Left lung (tissue), 14 donors: ENCODE measurements at places on chromosomes 3 and 15. TPM values are rescaled to one million over a fixed set of nuclear protein-coding genes. Genes with fewer than 3 reads are reported as not detected.

Gene PTX3
- total RNA-seq = 5.6 TPM

DNA sequence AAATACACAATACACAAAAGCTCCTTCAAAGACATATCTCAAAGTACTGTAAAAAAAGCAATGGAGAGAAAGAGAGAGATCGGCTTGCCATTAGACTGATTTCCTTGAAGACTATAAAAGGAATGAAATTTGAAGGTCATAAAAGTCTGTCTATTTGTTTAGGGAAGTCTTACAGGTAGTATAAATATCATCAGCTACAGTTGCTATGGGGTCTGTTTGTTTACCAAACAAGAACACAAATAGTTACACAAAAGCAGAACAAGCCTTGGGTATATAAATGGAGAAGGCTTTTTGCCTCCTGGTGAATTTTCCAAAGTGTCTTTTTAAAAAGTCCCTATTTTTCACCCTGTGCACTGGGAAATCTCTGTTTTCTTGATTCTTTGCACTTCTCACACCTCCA lies 552.3 kb downstream of the FOXP1 start:
- peak overlapping the region; percentile 36 for H3K27ac ChIP-seq
- no peak overlapping the region for H3K4me3 ChIP-seq
- H3K27me3 ChIP-seq = no peaks in the 10 kb centered on the region
- no peak for DNase-seq

DNA sequence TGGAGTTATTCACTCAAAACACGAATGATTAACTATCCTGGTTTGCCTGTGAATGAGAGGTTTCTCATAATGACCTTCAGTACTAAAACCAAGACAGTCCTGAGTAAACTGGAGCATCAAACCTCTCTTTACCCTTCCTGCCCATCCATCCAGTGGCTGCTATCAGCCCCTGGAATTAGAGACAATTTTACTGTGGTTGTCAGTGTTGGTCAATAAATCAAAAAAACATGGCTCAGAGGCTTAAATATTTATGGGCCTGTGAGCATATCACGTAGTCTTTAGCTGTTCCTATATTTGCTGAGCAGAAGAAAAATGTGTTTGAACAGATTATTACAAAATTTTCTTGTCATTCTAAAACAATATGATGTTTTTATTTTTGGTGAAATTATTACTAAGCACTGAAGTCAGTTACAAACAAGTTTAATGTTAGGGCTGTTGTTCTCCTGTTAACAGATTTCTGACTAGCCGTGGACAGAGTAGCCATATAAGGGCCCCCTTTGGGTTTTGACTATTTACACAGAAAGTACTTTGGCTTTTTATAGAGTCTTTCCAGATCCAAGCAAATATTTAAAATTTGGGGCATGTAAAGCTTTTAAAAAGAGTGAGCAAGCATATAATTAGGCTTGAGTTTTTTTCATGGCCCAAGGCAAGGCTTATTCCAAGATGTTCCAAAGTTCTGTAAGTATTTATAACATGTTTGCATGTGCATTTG lies 580.9 kb downstream of the DIPK2A start:
- H3K36me3 ChIP-seq = no peaks in the 10 kb centered on the region
- H3K4me1 ChIP-seq = no peaks in the 10 kb centered on the region
- no peak overlapping the region for H3K27ac ChIP-seq
- no peak for DNase-seq
- no peak overlapping the region for H3K4me3 ChIP-seq
- no peaks in the 10 kb centered on the region for H3K27me3 ChIP-seq

GRCh38 chr15:35047528-35047927 lies 37.6 kb downstream of the NANOGP8 start:
- H3K27ac ChIP-seq = no peak overlapping the region
- no peak overlapping the region for H3K4me3 ChIP-seq
- no peak for DNase-seq
- H3K4me1 ChIP-seq = no peaks in the 10 kb centered on the region
- H3K27me3 ChIP-seq = no peaks in the 10 kb centered on the region
- no peaks in the 10 kb centered on the region for H3K36me3 ChIP-seq

DNA sequence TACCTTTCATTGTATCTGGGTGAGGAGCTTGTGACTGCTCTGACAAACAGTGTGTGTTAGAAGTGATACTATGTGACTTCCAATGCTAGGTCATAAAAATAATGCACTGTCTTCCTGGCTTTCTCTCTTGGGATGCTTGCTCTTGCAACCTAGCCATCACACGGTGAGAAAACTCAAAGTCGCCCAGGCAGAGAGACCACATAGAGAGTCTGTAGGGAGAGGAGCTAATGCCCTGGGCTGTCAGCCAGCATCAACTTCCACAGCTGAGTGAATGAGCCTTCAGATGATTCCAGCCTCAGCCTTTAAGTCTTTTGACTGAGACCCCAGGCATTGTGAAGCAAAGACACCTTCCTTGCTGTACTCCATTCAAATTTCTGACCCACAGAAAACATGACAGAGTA lies 220.6 kb upstream of the SGO1 start:
- H3K4me1 ChIP-seq = no peaks in the 10 kb centered on the region
- no peak overlapping the region for H3K4me3 ChIP-seq
- no peaks in the 10 kb centered on the region for H3K27me3 ChIP-seq

- peaks cover 8% of the 10 kb centered on the region for H3K4me1 ChIP-seq
- no peak overlapping the region for H3K27ac ChIP-seq
- H3K36me3 ChIP-seq = no peaks in the 10 kb centered on the region
- peaks cover 19% of the 10 kb centered on the region for H3K27me3 ChIP-seq
- DNase-seq = no peak
- H3K4me3 ChIP-seq = no peak overlapping the region
Observed at GRCh38 chr15:91271565-91272153, 171.6 kb downstream of the SV2B start.

Gene P2RY12
- 3.8 TPM for total RNA-seq

DNA sequence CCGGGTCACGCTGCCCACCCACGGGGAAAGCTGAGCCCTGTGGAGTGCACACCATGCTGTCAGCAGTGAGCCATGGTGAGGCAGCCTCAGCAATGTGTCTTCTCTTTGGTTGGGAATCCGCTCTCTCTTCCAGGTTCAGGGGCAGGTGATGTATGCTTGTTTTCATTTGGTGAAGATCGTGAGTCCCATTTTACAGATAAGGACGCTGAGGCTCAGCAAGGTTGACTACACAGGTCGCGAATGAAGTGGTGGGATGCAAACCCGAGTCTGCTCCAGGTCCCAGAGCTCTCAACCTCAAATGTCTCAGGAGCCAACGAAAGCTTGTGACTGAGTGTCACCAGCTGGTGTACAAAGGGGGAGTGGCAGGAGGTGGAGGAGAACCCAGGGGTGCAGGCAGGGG lies 74.3 kb downstream of the RPN1 start:
- no peak overlapping the region for H3K4me3 ChIP-seq
- H3K27ac ChIP-seq = no peak overlapping the region
- H3K36me3 ChIP-seq = no peaks in the 10 kb centered on the region

Gene FANCD2OS
- not detected for total RNA-seq
